ENCODE measurements at places on chromosomes 13 and 19. TPM values are rescaled to one million over a fixed set of nuclear protein-coding genes. Genes with fewer than 3 reads are reported as not detected.

GRCh38 chr13:23985839-23986238 lies 88.5 kb upstream of the C1QTNF9B start:
- DNase-seq, result no peak
- no peak overlapping the region for H3K4me3 ChIP-seq
- H3K4me1 ChIP-seq, result no peaks in the 10 kb centered on the region
- no peaks in the 10 kb centered on the region for H3K27me3 ChIP-seq
- no peak overlapping the region for H3K27ac ChIP-seq

DNA sequence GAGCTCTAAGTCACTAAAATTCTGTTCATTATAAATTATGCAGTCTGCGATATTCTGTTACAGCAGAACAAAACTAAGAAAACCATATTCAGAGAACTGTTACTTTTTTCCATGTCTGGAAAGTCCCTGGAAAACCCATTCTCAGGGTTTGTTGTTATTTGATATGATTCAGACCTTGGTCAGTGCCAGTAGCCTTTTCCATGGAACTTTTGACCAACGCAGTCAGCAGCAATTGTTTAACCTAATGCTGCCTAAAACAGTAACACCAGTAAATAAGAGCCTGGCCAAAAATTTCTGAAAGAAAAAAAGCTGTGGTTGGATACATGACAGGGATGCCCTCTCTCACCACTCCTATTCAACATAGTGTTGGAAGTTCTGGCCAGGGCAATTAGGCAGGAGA lies 402.7 kb downstream of the TBC1D4 start:
- no peaks in the 10 kb centered on the region for H3K36me3 ChIP-seq
- H3K27ac ChIP-seq, result no peak overlapping the region
- H3K4me3 ChIP-seq, result no peak overlapping the region
- DNase-seq, result no peak
- no peaks in the 10 kb centered on the region for H3K27me3 ChIP-seq
- no peaks in the 10 kb centered on the region for H3K4me1 ChIP-seq

- H3K36me3 ChIP-seq, result no peaks in the 10 kb centered on the region
- no peak overlapping the region for H3K27ac ChIP-seq
- no peaks in the 10 kb centered on the region for H3K27me3 ChIP-seq
- no peak for DNase-seq
- H3K4me3 ChIP-seq, result no peak overlapping the region
- H3K4me1 ChIP-seq, result no peaks in the 10 kb centered on the region
Observed at GRCh38 chr19:29550896-29551295, 25.1 kb downstream of the VSTM2B start.

DNA sequence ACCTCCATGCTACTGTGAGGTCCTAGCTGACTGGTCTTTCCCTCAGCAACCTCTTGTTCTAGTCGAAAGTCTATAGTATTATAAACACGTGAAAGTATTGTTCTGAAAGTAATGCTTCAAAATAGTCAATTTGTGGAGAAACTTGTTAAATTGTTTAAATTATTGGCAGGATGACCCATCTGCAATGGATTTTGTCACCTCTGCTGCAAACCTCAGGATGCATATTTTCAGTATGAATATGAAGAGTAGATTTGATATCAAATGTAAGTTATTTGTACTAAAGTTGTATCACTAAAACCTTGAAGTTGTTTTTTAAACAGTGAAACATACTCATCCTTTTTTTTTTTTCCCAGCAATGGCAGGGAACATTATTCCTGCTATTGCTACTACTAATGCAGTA lies 25.9 kb downstream of the UBA2 start:
- no peak for DNase-seq
- no peaks in the 10 kb centered on the region for H3K27me3 ChIP-seq
- no peak overlapping the region for H3K27ac ChIP-seq
- H3K4me1 ChIP-seq, result no peaks in the 10 kb centered on the region
- no peak overlapping the region for H3K4me3 ChIP-seq
- H3K36me3 ChIP-seq, result peaks cover 22% of the 10 kb centered on the region

CEBPA gene
- total RNA-seq, result 70.0 TPM

FGF9 gene
- 0.05 TPM for total RNA-seq

DNA sequence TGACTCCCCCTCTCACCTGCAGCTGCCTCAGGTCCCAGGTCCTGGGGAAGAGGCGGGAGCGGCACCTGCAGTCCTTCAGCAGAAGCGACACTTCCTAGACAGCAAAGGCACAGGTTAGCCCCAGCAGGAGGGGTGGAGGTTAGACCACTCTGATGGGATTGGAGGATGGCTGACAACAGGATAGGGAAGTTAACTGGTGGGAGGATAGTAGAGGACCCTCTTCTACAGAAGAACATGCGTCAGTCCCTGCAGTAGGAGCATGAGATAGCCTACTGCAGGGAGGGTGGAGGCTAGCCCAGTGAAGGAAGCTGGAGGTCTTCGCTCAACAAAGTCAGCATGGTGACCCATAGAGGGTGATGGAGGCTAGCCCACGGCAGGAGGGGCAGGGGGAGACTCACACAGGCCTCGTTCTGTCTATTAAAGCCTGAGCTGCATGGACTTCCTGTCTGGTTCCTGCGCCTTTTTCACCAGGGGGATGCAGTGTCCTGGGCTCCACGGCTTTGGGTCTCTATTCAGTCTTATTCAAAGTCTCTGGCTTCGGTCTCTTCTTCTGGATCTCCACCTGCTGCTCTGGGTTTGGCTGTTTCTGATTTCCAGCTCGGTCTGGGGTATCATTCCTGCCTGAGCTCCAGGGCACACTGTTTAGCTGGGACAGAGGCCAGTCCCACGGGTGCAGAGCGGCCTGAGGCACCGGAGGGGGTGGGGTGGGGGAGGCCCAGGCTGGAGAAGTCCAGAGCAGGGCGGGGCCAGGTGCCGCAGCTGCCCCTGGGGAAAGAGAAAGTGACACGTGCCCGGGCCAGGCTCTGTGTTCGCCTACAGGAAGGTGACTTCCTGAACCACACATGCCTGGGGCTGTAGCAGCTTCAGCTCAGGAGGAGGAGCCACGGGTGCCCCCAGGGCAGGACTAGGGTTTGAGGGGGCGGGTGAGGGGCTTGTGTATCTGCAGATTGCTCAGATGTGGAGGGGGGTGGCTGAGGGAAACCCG lies 7.3 kb downstream of the IFNL3 start:
- no peaks in the 10 kb centered on the region for H3K36me3 ChIP-seq
- no peak overlapping the region for H3K27ac ChIP-seq
- no peak for DNase-seq
- no peaks in the 10 kb centered on the region for H3K27me3 ChIP-seq

KLK5 gene
- not detected for total RNA-seq

SRRM5 gene
- 0.08 TPM for total RNA-seq

OR7A5 gene
- total RNA-seq, result not detected

GRCh38 chr13:46567671-46568070 lies 14.7 kb downstream of the LRCH1 start:
- H3K27ac ChIP-seq, result no peak overlapping the region
- H3K4me3 ChIP-seq, result no peak overlapping the region
- H3K36me3 ChIP-seq, result no peaks in the 10 kb centered on the region
- H3K27me3 ChIP-seq, result no peaks in the 10 kb centered on the region

GRCh38 chr19:17076543-17076991 lies 990 bp downstream of the MYO9B start:
- H3K27me3 ChIP-seq, result no peaks in the 10 kb centered on the region
- H3K36me3 ChIP-seq, result peaks cover 2% of the 10 kb centered on the region
- no peak for DNase-seq
- H3K27ac ChIP-seq, result peak overlapping the region; percentile 1

ASPDH gene
- total RNA-seq, result 11.6 TPM

PHLDB3 gene
- 10.6 TPM for total RNA-seq

- H3K27ac ChIP-seq, result no peak overlapping the region
- DNase-seq, result no peak
- H3K36me3 ChIP-seq, result no peaks in the 10 kb centered on the region
- H3K27me3 ChIP-seq, result no peaks in the 10 kb centered on the region
- no peaks in the 10 kb centered on the region for H3K4me1 ChIP-seq
Observed at GRCh38 chr19:48565090-48565489, 13.1 kb downstream of the SULT2B1 start.

GRCh38 chr13:49248622-49249002 lies 887 bp downstream of the CDADC1 start:
- DNase-seq, result no peak
- H3K27me3 ChIP-seq, result no peaks in the 10 kb centered on the region
- H3K27ac ChIP-seq, result peak overlapping the region; percentile 81
- H3K36me3 ChIP-seq, result peaks cover 2% of the 10 kb centered on the region
- peak overlapping the region; percentile 68 for H3K4me3 ChIP-seq

DNA sequence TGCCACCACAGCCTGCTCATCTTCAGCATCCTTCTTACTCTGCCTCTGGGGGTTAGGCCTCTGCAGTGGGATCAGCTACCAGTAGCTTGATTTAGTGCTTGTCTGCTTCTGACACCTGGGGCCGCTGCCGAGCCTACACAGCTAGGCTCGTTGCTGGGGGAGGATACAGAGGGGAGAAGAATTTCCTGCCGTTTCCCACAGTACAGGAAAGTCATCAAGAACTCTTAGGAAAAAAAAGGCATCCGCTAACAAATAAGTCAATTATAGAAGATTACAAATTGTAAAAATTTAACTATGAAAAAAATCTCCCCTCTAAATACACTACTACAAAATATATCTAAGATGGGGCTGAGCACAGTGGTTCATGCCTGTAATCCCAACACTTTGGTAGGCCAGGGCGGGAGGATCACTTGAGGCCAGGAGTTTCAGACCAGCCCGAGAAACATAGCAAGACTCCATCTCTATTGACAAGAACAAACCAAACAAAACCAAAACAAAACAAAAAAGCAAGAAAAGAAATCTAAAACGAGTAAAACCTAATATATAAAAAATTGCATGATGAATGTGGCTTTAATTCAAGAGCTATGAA lies 26.7 kb downstream of the LATS2 start:
- no peak overlapping the region for H3K27ac ChIP-seq
- no peaks in the 10 kb centered on the region for H3K27me3 ChIP-seq
- H3K4me1 ChIP-seq, result peaks cover 10% of the 10 kb centered on the region
- no peak for DNase-seq
- no peak overlapping the region for H3K4me3 ChIP-seq
- H3K36me3 ChIP-seq, result no peaks in the 10 kb centered on the region

PLPP2 gene
- total RNA-seq, result 0.75 TPM

SYNE4 gene
- total RNA-seq, result 1.8 TPM

GRCh38 chr19:22595918-22596341 lies 38.2 kb upstream of the ZNF492 start:
- H3K27me3 ChIP-seq, result no peaks in the 10 kb centered on the region
- H3K4me3 ChIP-seq, result no peak overlapping the region
- no peaks in the 10 kb centered on the region for H3K4me1 ChIP-seq
- no peak overlapping the region for H3K27ac ChIP-seq
- no peak for DNase-seq

DNA sequence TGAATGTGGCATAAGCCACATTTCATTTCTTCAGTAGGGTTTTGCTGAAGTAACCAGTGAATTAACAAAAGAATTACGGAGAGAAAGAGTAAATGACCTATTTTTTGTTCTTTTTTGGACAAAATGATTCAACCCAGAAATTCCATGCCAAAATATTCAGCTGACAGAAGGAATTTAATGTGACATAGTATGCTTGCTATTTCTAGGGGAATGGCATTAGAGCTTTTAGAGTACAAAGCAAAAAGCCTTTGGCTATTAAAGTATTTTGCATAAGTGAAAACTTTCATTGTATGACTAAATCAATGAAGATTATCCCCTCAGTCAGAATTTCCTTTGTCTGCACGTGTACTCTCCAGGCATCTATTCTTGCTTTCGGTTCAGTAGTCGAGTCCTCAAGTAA lies 465.3 kb downstream of the COG6 start:
- no peak overlapping the region for H3K4me3 ChIP-seq
- no peak overlapping the region for H3K27ac ChIP-seq
- DNase-seq, result no peak
- no peaks in the 10 kb centered on the region for H3K27me3 ChIP-seq
- no peaks in the 10 kb centered on the region for H3K36me3 ChIP-seq

- no peak overlapping the region for H3K4me3 ChIP-seq
- no peaks in the 10 kb centered on the region for H3K27me3 ChIP-seq
- no peak for DNase-seq
- H3K36me3 ChIP-seq, result no peaks in the 10 kb centered on the region
Observed at GRCh38 chr19:30174791-30175190, 197.4 kb upstream of the ZNF536 start.

PRR20C gene
- total RNA-seq, result not detected

GRCh38 chr13:113914333-113915011 lies 50.6 kb upstream of the GAS6 start:
- no peak overlapping the region for H3K27ac ChIP-seq
- H3K36me3 ChIP-seq, result no peaks in the 10 kb centered on the region
- peaks cover 2% of the 10 kb centered on the region for H3K27me3 ChIP-seq
- peak; percentile 20 for DNase-seq
- no peak overlapping the region for H3K4me3 ChIP-seq

MBD3L4 gene
- total RNA-seq, result not detected

TEX26 gene
- not detected for total RNA-seq

GRCh38 chr13:40311356-40312101 lies 354.9 kb downstream of the FOXO1 start:
- DNase-seq, result no peak
- H3K4me1 ChIP-seq, result no peaks in the 10 kb centered on the region
- H3K36me3 ChIP-seq, result no peaks in the 10 kb centered on the region
- H3K27ac ChIP-seq, result no peak overlapping the region
- H3K27me3 ChIP-seq, result no peaks in the 10 kb centered on the region

GRCh38 chr13:73290844-73291243 lies 232.0 kb downstream of the KLF5 start:
- H3K4me1 ChIP-seq, result peaks cover 2% of the 10 kb centered on the region
- H3K27ac ChIP-seq, result no peak overlapping the region
- no peaks in the 10 kb centered on the region for H3K36me3 ChIP-seq

GRCh38 chr19:35812220-35813042 lies at the start of gene PRODH2:
PRODH2 (minus strand) TSS chr19:35812845; CDS start chr19:35812805, 40 bp downstream.
- no peaks in the 10 kb centered on the region for H3K27me3 ChIP-seq
- H3K36me3 ChIP-seq, result no peaks in the 10 kb centered on the region
- peaks cover 25% of the 10 kb centered on the region for H3K4me1 ChIP-seq
- peak within 1 kb of the TSS; percentile 66 for H3K4me3 ChIP-seq
- peak within 1 kb of the TSS; percentile 75 for H3K27ac ChIP-seq

All from liver (tissue), 10 donors.